T-helper 22 cell (primary cell): ENCODE measurements at places on chromosomes 11 and 22.

DNA sequence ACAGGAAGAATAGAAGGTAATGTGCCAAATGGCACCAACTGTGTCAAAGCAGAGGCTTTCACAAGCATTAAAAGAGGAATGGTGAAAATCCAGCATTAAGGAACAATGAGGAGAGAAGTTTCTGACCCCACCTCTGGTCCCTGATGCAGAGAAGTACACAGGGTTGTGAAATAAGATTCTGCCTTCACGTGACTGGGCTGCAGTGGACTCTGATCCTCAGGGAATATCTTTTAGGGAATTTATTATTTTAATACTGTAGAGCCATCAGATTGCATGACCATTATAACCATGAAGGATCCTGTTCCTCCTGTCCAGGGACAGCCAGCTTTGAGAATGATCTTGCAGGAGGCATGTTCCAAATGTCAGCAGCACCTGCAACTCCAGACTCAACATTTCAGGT lies 74.4 kb upstream of the FAR1 start:
- DNase-seq = no peak

DNA sequence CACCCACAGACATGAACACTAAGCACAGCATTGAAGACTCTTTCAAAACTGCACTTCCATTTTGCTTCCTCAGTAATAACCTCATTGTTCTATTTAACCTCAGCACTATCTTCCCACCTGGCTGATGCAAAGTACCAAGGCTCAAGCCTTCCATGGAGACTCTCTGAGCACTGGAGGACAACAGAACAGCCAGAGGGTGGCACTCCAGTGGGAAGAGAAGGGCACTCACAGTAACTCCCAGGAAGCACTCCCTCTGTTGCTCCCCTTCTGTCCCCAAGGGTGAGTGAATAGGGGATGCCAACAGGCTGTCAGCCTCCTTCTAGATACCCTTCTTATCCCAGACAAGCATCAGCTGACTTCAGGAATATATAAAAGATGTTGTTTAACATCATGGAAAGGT lies 3.5 kb downstream of the ME3 start:
- DNase-seq = no peak

- DNase-seq = no peak
These were observed 98.0 kb upstream of the TBCEL start for GRCh38 chr11:120925944-120926343.

- no peak for DNase-seq
These were observed 31.7 kb downstream of the ADAMTS15 start for GRCh38 chr11:130480186-130480585.

- DNase-seq = no peak
These were observed 32.8 kb upstream of the CTTN start for GRCh38 chr11:70365544-70365927.

DNA sequence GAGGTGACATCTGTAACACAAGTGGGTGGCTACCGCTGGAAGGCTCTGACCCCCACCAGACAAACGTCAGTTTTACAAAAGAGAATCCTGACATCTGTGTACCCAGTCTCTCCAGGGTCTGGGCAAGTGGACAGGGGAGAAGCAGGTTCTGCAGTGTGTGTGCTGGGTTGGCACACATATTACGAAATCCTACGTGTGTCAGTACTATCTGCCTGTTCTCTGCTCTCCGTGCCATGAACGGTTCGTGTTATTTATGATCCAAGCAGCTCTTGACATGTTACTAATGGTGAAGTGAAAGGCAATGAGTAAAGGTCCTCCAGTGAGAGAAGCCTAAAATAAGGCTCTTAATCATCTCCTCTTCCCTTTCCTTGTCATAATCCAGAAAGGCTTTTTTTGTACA lies 201.5 kb upstream of the MTMR2 start:
- DNase-seq = no peak

DNA sequence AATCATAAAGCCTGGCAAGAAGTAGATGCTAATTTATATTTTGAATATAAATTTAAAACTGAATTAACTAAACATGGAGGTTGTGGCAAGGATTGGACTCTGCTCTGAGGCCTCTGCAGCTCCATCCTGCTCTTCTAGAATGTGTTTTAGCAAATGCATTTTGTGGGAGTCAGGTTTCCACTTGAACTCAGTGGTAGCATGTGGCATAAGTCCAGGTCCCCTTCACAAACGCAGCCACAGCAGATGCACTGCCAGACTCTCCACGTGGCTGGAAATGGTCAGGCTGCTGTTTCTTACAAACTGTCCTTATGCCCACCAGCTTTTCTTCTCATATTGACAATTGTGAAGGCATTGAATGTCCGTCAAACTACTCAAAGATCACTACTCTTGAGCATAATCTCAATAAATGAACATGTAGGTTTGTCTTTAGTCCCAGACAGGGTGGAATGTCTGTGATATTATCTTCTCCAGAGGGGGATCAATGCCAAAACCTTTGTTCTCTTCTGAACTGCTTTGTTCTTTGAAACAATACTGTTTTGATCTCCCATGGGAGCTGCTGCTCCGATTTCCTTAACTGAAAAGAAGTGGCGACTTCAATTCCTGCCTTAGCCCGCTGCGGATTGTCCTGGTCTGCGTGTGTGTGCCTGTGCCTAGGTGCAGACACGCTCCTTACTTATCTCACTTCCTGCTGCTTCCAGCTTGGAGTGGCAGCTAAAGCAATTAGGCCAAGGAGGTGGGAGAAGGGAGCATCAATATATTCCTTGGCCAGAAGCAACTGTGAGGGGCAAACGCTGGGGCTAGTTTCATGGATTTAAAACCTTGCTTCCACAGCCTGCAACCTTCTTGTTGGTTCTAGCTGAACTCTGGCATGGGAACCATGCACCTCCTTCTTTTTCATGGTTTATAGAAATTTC lies 24.2 kb downstream of the EIF4G2 start:
- DNase-seq = no peak

- DNase-seq = no peak
These were observed 1.1 kb downstream of the SRSF8 start for GRCh38 chr11:95067841-95068219.

DNA sequence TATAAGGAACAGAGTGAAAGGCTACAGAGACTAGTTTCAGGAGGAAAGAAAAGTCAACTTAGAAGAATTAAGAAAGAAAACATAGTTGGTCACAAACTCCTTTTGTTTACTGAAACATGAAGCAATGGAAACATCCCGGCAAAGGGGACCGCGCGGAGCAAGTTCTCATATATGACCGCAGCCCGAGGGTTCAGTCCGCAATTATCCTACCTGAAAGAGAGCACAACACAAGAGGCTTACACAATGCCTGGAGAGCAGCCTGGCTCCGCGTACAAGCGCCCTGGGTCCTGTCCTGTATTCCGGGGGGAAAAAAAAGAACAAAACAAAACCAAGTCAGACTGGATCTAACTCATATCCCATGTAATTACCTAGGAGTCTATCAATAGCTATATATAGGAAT lies 12.3 kb downstream of the RBM4B start:
- no peak for DNase-seq

DNA sequence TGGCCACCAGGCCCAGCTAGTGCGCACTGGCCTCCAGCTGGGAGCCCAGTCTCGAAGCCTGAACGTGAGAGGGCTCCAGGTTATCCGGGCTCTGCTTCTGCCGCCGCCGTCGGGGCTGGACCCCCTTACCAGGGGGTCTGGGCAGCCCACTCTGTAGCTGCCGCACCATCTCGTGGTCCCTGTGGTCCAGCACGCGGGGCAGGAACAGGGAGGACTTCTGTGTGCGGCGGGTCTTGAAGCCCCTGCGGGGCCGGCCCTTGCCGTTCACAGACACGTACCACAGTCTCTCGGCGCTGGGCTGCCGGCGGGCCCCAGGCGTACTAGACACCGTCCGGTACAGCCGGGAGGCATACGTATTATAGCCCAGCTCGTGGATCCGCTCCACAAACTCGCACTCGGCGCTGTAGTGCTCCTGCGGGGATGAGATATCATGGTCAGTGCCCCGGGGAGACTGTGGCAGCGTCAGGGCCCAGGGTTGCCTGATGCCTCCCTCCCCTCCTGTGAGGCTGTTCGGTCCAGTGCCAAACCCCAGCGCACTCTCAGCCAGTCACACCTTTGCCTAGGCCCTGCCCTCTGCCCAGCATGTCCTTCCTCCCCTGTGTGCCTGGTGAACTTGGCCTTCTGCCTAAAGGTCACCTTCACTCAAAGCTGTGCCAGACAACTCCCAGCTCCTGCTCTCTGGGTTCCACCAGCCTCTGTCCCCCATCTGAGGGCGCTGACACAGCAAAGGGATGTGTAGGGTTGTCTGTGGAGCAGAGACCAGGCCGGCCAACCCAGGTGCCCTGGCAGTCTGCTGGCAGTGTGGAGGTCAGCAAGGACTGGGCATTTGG lies 8.7 kb downstream of the FGF3 start:
- no peak for DNase-seq

DNA sequence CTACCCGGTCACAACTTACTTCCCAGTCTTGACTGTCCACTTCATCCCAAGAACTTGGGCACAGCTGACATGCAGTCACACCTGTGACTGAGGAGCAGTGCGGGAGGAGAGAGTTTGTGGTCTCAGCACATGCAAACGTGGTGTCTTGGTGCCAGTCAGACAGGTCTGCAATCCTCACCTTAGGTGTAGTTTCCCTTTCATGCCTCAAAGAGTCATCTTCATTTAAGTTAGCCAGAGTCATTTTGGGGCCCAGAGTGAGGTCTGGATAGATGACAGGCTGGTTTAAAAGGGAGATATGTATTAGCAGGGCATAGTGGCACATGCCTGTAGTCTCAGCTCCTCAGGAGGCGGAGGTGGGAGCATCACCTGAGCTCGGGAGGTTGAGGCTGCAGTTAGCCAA lies 108.5 kb upstream of the SORL1-AS1 start:
- DNase-seq = no peak

DNA sequence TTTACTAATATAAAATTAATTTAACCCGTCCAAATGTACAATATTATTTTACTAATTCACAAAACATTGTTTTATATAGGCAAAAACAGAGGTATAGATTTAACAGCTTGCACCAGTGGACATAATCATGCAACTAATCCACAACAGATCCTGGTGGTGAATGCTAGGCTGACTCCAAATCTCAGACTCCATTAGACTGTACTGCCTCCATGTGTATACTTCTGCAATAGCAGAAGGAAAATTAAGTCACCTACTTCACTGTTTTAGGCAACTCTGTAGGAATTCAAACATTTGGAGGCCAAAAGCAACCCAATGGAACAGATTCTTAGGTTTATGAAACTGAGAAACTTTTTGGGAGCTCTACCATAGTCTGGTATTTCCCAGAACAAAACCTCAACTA lies 30.0 kb upstream of the RAB39A start:
- DNase-seq = no peak

- peak; percentile 47 for DNase-seq
These were observed 17.0 kb upstream of the IL2RB start for GRCh38 chr22:37166675-37167066.

DNA sequence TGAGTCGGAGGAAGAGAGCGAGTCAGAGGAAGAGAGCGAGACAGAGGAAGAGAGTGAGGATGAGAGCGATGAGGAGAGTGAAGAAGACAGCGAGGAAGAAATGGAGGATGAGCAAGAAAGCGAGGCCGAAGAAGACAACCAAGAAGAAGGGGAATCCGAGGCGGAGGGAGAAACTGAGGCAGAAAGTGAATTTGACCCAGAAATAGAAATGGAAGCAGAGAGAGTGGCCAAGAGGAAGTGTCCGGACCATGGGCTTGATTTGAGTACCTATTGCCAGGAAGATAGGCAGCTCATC lies 780 bp downstream of the TRIM44 start:
- DNase-seq = no peak

GRCh38 chr11:11708256-11708655 lies 86.5 kb upstream of the GALNT18 start:
- no peak for DNase-seq

DNA sequence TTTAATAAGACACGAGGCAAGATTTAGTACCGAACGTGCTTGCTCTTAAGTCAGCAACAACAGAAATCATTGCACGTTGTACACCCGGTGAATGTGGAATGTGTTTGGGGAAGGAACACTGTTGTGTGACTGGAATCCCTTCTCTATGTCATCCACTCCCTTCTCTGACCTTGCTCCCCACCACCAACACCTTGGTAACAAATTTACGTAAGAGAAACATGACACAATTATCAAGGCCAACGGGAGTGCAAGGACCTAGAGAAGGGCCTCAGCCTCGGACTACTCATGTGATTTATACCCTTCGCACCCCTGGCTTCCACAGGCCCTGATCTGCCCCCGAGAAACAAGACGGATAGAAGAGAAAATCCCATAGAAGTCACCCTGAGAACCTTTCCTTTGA lies 236.2 kb downstream of the LARGE1 start:
- DNase-seq = no peak

GRCh38 chr11:87019613-87020271 lies 18.0 kb upstream of the TMEM135 start:
- no peak for DNase-seq

GRCh38 chr11:83648610-83649527 lies 362.7 kb upstream of the CCDC90B start:
- no peak for DNase-seq

GRCh38 chr22:28358312-28358711 lies 321.3 kb downstream of the TTC28 start:
- DNase-seq = no peak

- DNase-seq = no peak
These were observed 47.9 kb upstream of the ADORA2A start for GRCh38 chr22:24379536-24379935.

DNA sequence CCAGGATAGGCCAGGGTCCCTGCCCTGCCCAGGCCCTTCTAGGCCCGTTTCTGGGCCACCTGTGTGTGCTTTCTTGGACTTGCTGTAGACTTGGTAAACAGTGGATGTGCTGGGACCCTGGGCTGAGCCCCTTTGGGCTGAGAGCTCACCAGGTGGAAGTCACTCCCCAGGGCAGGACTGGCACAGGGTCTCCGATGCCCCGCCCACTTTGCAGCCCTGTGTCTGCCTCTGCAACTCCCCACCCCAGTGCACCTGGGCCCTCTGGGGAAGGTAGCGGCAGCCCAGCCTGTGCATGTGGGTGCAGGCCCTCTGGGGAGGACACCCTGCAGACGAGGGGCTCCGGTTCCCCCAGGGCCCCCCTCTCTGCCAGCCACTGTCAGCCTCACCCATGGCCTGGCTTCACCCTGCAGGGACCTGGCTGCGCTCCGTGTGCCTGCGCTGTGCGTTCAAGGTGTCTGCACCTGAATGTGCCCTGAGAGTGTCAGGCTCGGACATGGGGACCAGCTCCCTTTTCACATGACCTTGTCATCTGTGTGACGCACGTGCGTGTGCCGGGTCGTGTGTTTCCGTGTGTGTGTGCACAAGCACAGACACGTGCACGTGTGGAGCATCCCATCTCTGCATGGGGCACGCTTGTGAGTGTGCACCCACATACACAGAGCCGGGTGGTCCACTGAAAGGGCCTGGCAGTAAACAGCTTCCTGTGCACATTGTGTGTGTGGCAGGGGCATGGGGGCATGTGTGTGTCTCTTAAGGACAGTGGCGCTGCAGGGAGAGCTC lies 118.5 kb downstream of the KCNQ1OT1 start:
- DNase-seq = no peak

- no peak for DNase-seq
These were observed 23.5 kb downstream of the CFAP300 start for GRCh38 chr11:102070766-102071165.

DNA sequence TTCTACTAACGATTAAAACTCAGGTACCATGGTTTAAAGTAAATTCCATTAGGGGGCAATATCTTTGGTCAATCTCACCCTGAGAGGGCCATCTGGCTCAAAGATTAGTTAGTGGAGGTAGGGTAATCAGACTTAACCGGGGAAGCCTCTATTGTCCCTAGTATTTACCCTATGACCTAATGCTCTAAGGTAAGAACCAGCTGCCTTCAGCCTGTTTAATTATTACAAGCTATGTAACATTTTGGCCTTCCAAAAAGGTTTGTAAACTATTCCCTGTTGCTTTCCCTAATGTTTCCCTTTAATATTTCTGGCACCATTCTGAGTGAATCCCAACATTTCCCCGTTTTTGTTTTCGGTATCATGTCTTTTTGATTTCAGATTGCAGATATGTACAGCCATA lies 15.1 kb upstream of the GLYATL1 start:
- no peak for DNase-seq

- no peak for DNase-seq
These were observed 3.0 kb downstream of the CXCR5 start for GRCh38 chr11:118886681-118887111.
